Cardiac atrium fibroblast (primary cell): ENCODE measurements at places on chromosomes 12 and 14. TPM values are rescaled to one million over a fixed set of nuclear protein-coding genes. Genes with fewer than 3 reads are reported as not detected.

Gene AMIGO2
- total RNA-seq = 3.1 and 3.9 TPM in 2 replicates

Gene ABCD2
- not detected in 2 replicates for total RNA-seq

Gene ACSM4
- total RNA-seq = not detected in 2 replicates

Gene RNASE1
- total RNA-seq = 3.4 and 8.1 TPM in 2 replicates

Gene CRACR2A
- total RNA-seq = 3.4 and 4.2 TPM in 2 replicates

Gene ITGA7
- 4.0 and 6.8 TPM in 2 replicates for total RNA-seq

Gene FAM90A1
- not detected in 2 replicates for total RNA-seq

Gene C12orf50
- not detected in 2 replicates for total RNA-seq

Gene RFX4
- not detected in 2 replicates for total RNA-seq

Gene OTOGL
- total RNA-seq = 0.81 and 1.1 TPM in 2 replicates

Gene PRKAB1
- total RNA-seq = 9.9 and 24.0 TPM in 2 replicates

Gene GALNT9
- total RNA-seq = 0.16 and 2.2 TPM in 2 replicates

Gene CMA1
- total RNA-seq = not detected in 2 replicates

Gene MAP1LC3B2
- total RNA-seq = not detected in 2 replicates

Gene PIANP
- not detected in 2 replicates for total RNA-seq

Gene ZNF410
- 40.3 and 42.6 TPM in 2 replicates for total RNA-seq

Gene CLIP1
- total RNA-seq = 19.9 and 22.0 TPM in 2 replicates

Gene RASSF8
- 29.1 and 44.7 TPM in 2 replicates for total RNA-seq

Gene COX8C
- not detected in 2 replicates for total RNA-seq

Gene CCDC175
- total RNA-seq = not detected in 2 replicates

Gene WASHC3
- 65.0 and 66.7 TPM in 2 replicates for total RNA-seq

Gene SLC17A8
- total RNA-seq = not detected in 2 replicates

Gene ZBTB1
- total RNA-seq = 28.7 and 40.3 TPM in 2 replicates

Gene P2RX2
- not detected in 2 replicates for total RNA-seq

Gene KITLG
- 15.2 and 19.8 TPM in 2 replicates for total RNA-seq

Gene CLEC12A
- not detected in 2 replicates for total RNA-seq

Gene SCNN1A
- total RNA-seq = under 0.01 and 2.6 TPM in 2 replicates

Gene CCDC177
- 0.16 and 0.54 TPM in 2 replicates for total RNA-seq

Gene SELPLG
- 0.72 and 0.97 TPM in 2 replicates for total RNA-seq

Gene RAB5B
- 54.9 and 61.6 TPM in 2 replicates for total RNA-seq

Gene ARHGAP9
- total RNA-seq = under 0.01 and 2.9 TPM in 2 replicates

Gene KRT6C
- total RNA-seq = not detected in 2 replicates

Gene KRT83
- not detected in 2 replicates for total RNA-seq

Gene ST8SIA1
- 0.49 and 1.4 TPM in 2 replicates for total RNA-seq

Gene CCDC184
- 0.16 and 1.8 TPM in 2 replicates for total RNA-seq

Gene LYZ
- not detected in 2 replicates for total RNA-seq

Gene CHGA
- 1.6 TPM in 1 of 2 replicates, not detected in the other for total RNA-seq

Gene WSCD2
- not detected in 2 replicates for total RNA-seq

Gene GARIN6
- total RNA-seq = not detected in 2 replicates

Gene PROX2
- total RNA-seq = not detected in 2 replicates

Gene SLC8A3
- total RNA-seq = under 0.01 and 0.18 TPM in 2 replicates
